ENCODE measurements at places on chromosomes 16 and 17.
A peak's percentile ranks its signal among the peaks of the same experiment; 100 is the strongest.

DNA sequence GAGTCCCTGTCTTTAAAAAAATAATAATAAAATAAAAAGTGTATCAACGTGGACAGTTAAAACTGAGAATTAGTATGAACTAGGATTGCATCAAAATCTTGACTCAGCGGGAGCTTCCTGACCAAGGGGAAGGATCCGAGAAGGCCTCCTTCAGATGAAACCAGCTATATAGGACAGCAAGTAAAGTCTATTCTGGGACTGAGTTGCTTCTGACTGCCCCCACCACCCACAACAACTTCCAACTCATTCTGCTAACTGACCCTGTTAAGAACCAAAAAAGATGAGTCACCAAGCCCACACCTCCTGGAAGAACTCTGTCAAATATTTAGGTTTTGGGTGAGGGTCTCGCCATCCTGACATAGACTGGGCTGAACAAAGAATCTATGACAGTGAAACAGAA lies 24.9 kb downstream of the MPP3 start:
- H3K27ac ChIP-seq, result no peak overlapping the region
- no peak overlapping the region for H3K4me3 ChIP-seq
- no peaks in the 10 kb centered on the region for H3K27me3 ChIP-seq
- DNase-seq, result no peak
- no peaks in the 10 kb centered on the region for H3K4me1 ChIP-seq
- no peaks in the 10 kb centered on the region for H3K36me3 ChIP-seq

DNA sequence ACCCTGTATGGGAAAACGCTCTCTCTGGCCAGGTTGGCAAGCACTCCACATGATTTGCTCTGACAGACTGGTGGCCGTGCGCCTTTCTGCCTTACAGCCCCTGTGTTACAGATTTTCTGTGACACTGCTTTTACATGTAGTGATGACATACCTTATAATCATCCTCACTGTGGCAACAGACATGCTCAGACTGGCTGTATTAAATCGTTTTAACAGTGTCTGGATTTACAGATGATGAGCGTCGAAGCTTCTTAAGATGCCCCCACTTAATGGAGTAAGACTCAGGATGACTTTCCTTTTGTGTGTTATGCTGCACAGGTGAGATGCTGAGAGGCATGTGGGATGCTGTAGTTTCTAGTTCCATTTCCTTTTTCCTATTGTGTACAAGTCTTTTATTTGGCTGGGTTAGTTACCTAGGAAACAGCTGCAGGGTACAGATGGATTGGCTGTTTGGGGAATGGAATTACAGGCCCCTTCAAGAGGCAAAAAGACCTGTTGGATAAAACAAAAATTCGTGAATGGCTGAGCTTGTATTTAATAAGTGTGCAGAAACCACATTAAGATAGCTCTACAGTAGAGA lies 20.9 kb upstream of the VWA3A start:
- H3K27me3 ChIP-seq, result no peaks in the 10 kb centered on the region
- H3K27ac ChIP-seq, result peak overlapping the region; percentile 29
- no peak overlapping the region for H3K4me3 ChIP-seq

- peaks cover 73% of the 10 kb centered on the region for H3K4me1 ChIP-seq
- no peak for DNase-seq
- H3K27me3 ChIP-seq, result no peaks in the 10 kb centered on the region
- H3K4me3 ChIP-seq, result peak overlapping the region; percentile 38
- peak overlapping the region; percentile 93 for H3K27ac ChIP-seq
Observed at GRCh38 chr16:14309906-14310305, 238.8 kb downstream of the MRTFB start.

DNA sequence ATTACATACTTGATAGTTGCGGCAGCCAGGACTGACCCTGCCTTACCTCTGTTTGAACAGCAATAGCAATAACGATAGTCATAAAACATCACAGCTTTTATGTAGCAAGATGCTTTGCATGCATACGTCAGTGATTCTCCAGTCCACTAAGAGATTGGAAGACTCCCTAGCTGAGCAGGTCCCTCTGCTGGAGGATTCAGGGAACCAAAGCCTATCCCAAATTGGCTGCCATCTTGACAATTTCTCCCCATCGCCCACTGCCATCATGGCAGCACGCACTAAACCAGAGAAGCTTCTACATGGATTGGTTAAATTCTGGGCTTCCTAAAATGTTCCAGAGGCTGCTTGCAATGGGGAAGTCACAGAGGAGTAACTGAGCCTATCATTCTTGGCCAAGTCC lies 360.6 kb upstream of the XYLT1 start:
- H3K4me1 ChIP-seq, result no peaks in the 10 kb centered on the region
- H3K4me3 ChIP-seq, result no peak overlapping the region
- H3K27ac ChIP-seq, result no peak overlapping the region
- 0 out of 2 replicates have a peak, but pooled peaks cover 4% of the 10 kb centered on the region for H3K27me3 ChIP-seq
- DNase-seq, result no peak

- DNase-seq, result no peak
- H3K27me3 ChIP-seq, result no peaks in the 10 kb centered on the region
- H3K4me3 ChIP-seq, result no peak overlapping the region
- H3K36me3 ChIP-seq, result peaks cover 4% of the 10 kb centered on the region
- H3K27ac ChIP-seq, result no peak overlapping the region
- H3K4me1 ChIP-seq, result no peaks in the 10 kb centered on the region
Observed at GRCh38 chr16:68563631-68564381, 24.7 kb downstream of the ZFP90 start.

DNA sequence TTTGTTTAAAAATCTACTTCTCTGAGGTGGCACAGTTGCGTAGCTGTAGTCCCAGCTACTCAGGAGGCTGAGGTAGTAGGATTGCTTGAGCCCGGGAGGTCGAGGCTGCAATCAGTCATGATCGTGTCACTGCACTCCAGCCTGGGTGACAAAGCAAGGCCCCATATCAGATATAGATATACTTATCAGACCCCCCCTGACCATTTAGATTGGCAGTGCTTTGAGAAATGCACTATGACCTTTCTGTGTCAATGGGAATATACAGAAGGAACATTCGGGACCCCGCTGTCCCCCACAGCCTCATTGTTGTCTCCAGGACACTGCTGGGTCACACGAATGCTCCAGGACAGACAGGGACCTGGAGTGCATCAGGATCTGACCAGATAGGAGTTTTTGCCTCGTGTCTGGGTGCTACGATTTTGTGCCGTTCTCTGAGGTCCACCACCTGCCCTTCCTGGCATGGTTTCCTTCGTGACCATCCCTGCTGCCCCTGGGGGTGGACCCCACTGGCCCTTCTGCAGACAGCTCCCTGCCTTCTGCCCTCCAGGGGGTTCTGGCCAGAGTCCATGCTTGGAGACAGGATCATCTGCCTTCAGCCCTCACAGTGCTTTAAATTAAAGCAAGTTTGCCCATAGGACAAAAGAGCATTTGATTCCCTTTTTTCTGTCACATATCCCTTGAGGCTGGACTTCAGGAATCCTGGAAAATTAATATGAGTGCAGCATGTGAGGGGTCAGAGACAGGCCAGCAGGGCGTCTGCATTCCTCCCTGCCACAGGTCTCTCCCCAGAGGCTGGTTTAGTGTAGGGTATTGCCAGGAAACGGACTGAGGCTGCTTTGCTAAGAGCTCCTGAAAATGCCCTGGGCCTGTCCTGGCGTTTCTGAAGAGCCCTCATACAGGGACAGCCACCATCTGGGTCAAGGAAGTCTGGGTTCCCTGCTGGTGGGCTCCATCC lies 19.3 kb downstream of the PLD6 start:
- H3K4me3 ChIP-seq, result no peak overlapping the region
- no peak overlapping the region for H3K27ac ChIP-seq
- no peak for DNase-seq
- H3K27me3 ChIP-seq, result no peaks in the 10 kb centered on the region

All from Panc1 (cell line).